ENCODE measurements at places on chromosomes 13 and 19.

- peak; percentile 35 for DNase-seq
These were observed 1.2 kb downstream of the KL start for GRCh38 chr13:33017323-33017929.

GRCh38 chr19:16296713-16297112 lies 27.9 kb upstream of the KLF2 start:
- DNase-seq = no peak

DNA sequence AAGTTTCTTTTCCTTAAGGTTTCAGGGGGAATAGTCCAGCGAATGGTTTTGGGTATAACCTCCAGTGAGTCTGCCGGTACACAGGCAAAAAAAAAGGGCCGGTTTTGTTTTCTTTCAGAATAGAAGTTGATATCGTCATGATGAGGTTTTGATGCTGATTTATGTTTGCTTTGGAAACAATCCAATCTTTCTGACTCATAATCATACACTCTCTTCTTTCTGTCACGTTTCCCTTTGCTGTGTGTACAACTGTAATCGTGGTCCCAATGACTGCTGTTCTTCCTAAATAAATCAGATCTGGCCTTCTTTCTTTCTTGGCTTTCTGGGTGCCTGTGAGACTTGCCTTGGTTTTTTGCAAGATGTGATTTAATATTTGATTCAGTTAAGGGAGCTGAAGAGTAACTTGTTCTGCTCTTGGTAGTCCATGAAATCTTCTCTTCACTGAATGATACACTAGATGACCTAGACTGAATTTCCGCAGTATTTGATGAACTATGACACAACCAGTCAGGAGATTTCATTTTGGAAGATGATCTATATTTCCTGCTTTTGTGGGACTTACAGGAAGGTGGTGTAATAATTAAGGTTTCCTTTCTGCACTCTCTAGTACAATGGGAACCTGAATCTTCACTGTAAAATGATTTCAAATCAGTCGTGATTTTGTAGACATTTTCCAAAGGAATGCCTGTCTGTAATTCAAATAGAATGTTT lies 34.9 kb upstream of the METTL21C start:
- DNase-seq = no peak

DNA sequence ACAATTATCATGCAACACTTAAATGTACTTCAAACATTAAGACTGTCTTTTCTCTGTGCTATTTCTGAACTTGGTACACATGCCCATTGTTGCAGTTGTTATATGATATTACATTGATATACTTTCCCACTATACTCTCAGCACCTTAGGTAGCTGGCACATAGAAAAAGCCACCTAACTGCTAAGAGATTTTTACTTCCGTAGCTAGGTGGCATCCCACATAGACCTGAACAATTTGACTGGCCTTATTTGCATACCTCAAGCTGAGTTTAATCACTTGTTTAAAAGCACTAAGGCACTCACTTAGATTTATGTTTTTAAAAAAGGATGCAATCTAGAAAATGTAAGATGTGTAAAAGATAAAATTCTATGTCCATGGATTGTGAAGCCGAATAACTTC lies 194.2 kb downstream of the POU4F1 start:
- DNase-seq = no peak

GRCh38 chr13:51501096-51501495 lies 48.3 kb upstream of the INTS6 start:
- no peak for DNase-seq

DNA sequence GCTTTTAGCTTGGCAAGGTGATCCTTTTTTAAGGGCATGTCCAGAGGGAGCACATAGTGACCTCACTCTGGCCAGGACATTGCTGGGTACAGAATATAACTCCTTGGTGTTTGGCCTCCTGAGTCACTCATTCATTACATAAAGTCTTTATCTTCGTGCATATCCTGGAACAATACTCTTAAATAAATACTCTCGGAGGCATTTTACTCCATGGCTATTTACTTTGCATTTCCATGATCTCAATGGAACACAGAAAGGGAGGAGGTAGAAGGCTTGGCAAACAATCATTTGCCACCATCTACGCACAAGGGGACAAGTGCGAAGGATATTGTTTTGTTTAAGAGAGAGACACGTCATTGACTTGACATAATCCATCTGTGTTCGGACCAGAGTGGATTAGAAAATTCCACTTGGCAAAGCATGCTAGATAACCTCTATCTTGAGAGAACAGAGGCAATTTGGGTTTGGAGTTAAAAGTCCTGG lies 210.0 kb downstream of the IRS2 start:
- no peak for DNase-seq

GRCh38 chr13:112202966-112203365 lies 136.0 kb downstream of the SOX1 start:
- no peak for DNase-seq

DNA sequence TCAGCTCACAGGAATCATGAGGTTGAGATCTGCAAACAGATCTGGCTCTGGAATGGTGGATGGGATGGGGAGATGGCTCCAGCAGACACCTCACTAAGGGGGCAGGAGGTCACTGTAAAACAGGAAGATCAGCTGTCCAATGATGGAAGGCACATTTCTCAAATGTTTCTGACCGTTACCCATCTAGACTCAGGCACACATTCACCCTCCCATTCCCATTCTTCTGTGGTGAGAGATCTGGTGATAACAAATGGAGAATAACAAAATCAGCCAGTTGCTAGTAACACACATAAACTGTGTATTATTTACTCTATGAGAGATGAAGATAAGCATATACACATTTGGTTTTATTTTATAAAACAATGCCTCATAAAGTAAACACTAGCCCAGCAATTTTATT lies 235.9 kb downstream of the TSHZ3 start:
- DNase-seq = no peak

GRCh38 chr13:107238262-107238981 lies 670.5 kb upstream of the ARGLU1 start:
- no peak for DNase-seq

GRCh38 chr13:37488726-37489125 lies 109.8 kb downstream of the POSTN start:
- no peak for DNase-seq

- DNase-seq = no peak
These were observed 47.8 kb upstream of the KPNA3 start for GRCh38 chr13:49840266-49840665.

DNA sequence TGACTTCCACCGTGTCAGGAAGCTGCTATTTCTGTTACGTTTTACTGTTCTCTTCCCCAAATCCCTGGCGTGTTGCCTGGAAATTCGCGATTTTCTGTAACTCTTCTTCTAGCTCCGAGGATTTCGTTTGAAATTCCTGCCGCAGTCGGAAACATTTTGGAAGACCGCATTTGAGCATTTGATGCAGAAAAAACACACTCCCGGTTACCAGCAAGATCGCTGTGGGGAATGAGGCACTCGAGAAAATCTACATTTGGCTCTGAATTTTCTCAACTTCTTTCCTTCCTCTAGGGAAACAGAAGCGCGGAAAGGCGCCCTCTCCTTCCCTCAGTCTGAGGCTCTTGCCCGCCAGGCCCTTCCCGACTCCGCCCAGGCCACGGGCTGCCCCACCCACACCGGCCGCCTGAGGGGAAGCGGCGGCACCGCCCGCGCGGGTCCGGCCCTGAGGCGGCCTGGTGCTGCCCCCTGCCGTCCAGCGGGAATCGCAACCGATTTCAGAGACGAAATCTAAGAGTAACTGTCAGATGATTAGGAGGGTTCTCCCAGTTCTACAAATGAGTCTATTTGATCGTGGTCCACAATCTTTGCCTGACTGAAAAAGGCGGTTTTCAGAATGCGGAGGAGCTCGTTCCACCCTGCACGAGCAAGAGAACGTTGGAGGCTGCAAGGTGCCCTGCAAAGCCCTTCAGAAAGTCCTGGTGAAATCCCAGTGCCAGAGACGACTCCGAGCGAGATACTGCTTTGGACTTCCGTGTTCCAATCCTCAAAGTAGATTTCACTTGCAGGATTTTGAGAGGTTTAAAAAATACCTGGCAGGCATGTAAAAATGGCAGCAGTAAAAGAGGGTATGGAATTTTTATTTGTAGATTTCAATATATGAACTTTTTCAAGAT lies 18.4 kb upstream of the TUBGCP3 start:
- DNase-seq = peak; percentile 90

DNA sequence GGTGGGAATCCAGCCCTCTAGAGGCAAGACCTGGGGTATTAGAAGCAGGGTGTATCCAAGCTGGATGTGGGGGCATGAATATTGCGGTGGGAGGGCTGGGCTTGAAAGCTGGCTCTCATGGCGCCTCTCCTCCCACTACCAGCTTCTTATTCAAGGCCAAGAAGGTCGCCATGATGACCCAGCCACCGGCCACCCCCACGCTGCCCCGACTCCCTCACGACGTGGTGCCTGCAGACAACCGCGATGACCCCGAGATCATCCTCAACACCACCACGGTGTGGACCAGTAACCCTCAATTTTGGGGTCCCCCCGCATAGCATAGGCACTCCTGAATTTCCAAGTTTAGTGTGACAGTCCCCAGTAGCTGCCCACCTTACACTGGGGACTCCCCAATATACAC lies 41.7 kb downstream of the RYR1 start:
- DNase-seq = no peak

DNA sequence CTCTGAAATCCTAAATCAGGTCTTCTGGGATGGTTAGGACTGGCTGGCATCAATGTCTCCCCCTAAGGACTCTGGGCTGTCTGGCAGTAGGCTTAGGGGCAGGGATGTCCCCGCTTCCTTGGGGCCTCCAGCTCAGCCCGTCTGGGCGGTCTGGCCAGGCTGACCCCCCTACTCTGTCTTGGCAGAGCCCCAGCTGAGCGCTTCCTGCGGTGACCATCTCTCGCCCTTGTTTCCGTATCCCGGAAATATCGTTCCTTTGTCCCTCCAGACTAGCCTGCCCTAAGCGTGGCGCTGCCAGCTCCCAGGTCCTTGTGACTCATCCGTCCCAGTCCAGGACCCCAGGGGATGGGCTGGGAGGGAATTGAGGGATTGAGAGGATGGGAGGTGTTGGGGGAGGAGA lies 11.3 kb downstream of the GTPBP3 start:
- no peak for DNase-seq

GRCh38 chr19:17184371-17184841 lies 30.8 kb upstream of the USE1 start:
- DNase-seq = no peak

DNA sequence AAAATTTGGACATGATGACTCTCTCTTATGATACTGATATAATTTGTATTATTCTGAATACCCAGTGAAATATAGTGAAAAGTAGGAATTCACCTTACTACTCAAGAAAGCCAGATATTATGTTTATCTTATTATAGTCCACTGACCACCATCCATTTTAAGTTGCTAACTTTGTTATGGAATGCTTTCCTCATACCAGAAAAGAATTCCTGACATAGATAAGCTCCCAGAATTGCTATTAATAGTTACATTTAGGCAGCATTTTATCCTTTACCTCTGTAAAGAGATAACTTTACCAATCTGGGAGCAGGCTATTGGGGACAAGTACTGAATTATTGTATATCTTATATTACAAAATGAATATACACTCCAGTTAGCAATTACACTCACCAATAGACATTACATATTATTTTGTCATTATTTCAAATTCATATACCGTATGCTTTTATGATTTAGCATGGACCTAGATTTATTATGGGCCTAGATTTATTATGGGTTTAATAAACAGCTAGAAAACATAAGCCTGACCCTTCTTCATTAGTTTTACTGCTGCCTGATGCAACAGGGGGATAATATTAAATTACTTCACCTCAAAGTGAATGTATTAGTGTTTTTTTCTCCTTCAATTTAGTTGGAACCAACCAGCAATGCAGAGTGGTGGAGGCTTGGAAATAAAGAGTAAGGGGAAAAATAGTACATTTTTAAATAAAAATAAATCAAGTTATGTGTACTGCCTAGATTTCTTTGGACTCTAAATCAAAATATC lies 1886.1 kb downstream of the PCDH9 start:
- no peak for DNase-seq

DNA sequence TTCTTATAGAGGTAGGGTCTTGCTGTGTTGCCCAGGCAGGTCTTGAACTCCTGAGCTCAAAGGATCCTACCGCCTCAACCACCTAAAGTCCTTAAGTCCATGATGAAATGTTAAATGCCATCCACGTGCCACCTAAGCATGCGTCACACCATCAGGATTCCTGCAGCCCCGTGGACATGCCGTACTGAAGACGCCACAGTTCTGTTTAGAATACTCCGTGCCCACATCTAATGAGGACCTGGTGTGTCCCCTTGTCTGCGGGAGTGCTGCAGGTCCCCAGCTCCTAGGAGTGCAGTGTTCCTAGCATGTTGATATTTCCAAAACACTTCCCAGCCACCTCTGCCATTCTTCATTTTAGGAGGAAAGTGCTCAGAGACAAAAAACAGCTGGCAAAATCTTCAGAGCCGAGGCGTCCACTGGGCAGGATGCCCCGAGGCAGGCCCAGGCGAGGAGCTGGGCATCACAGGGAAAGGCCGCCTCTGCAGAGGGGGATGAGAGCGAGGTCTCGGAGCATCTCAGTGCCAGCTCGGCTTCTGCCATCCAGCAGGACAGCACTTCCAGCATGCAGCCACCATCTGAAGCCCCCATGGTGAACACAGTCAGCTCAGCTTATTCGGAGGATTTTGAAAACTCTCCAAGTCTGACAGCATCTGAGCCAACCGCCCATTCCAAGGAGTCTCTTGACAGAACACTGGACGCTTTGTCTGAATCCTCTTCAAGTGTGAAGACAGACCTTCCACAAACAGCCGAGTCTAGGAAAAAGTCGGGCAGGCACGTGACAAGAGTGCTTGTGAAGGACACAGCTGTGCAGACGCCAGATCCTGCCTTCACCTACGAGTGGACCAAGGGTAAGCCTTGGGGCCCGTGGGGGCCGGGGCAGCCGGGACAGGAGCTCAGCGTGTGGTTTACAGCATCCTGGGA lies 13.2 kb downstream of the C19orf44 start:
- no peak for DNase-seq

- no peak for DNase-seq
These were observed 203.8 kb downstream of the GPC6 start for GRCh38 chr13:93430381-93430780.

DNA sequence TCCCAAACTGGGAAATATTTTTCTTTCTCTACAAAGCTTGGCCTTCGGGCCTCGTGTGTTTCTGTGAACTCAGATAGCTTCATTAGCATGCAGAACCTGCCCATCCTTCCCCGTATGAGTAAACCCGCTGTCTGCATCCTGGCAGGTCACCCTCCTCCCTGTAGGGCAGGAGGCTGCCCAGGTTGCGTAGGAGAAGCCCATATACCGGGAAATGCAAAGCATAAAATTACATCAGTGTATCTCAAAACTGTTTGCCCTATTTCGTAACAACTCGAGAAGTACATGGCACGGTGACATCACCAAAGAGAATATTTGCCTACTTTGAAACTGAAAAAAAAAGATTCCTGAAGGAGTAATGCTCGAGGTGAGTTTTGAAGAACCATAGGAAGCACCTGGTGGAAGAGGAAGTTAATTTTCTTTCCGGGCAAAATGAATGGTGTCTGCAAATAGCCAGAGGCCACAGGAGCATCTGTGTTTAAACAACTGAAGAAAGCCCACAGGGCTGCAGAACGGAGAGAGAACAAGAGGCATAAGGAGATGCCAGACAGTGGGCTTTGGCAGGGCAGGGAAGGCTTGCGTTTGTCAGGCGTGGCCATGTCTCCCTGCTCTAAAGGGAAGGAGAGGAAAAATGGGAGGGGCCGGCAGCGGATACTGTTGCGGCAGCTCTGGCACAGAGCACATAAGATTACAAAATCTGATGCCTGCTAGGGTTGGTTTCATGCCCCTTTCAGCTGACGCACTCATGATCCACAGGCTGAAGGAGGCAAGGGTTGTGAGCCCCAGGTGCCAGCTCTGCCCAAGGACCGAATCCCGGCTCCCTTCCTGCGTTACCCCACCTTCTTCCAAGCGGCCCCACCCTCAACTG lies 81.4 kb downstream of the IRS2 start:
- DNase-seq = no peak

GRCh38 chr19:6312018-6312417 lies 21.4 kb downstream of the ACER1 start:
- DNase-seq = no peak

GRCh38 chr19:5358173-5358800 lies 17.7 kb upstream of the PTPRS start:
- DNase-seq = no peak
